C1 segment of cervical spinal cord (tissue), 14 donors: ENCODE measurements at places on chromosomes 16 and 17.

DNA sequence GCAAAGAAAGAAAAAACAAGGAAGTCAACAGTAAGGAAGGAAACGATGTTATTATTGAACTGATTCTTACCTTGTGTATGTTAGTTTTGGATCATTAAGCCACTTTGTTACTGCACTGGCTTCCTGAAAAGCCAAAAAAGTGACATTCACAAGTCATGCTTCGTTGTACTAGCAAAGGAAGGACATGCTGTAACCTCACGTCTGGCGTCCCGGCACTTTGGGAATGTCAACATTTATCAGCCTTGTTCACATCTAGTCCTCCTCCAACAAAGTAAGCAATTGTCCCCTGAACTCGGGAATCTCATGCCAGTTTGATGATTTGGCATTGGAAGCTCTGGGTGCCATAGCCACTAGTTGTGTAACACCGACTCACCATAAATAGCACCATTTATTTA lies 731 bp upstream of the MKS1 start:
- no peak for DNase-seq

DNA sequence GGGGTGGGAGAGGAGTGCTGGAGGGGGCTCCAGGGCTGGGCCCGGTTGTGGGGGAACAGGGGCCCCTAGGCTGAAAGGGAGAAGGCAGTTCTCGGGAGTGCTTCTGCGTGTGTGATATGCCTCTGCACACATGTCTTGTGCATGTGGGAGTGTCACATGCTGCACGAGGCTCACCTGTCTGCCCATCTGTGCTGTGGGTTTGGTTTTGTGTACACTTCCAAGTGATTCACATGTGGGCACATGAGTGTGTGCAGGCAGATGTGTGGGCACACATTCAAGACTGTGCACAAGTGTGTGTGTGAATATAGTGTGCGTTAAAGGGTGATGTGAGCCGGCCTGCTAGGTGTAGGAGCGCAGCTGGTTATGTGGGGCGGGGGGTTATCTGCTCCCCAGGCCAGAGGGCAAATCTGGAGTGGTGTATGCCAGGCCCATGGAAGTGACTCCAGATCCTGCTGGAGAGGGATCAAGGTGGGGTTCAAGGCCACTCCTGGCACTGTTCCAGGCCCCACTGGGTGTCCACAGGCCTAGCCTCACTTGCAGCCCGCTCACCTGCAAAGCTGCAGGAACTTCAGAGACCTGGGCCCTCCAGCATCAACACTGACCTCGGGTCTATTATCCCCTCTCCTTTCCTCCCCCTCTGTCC lies 3.8 kb upstream of the BAHCC1 start:
- no peak for DNase-seq

DNA sequence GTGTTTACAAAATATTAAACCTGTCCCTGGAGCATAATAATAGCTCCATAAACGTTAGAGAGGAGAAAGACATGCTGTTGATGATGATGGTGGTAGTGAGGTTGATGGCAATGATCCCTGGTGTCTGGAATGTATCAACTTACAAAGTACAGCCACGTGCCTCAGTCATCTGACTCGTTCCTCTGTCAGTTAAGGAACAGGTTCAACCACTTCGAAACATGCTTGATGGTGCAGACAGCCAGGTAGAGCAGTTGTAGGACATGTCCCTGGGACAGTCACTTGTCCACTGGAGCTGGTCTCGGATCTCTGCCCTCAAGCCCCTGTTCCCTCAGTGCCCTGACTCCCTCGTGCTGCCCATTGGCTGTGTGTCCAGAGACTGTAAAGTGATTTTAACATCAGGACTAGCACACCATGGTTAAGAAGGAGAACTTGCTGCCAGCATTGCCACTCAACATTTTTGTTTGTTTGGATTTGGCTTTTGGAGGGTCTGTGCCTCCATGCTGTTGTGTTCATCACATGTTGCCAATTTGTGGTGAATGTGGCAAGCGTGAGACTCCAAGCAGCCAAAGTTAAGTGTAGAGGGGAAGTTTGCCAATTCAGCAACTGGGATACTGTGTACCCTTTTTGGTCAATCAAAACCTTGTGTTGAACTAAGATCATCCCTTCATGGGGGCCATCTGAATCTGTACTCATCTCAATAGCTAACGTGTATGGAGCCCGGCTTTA lies 16.3 kb upstream of the SALL1 start:
- no peak for DNase-seq

DNA sequence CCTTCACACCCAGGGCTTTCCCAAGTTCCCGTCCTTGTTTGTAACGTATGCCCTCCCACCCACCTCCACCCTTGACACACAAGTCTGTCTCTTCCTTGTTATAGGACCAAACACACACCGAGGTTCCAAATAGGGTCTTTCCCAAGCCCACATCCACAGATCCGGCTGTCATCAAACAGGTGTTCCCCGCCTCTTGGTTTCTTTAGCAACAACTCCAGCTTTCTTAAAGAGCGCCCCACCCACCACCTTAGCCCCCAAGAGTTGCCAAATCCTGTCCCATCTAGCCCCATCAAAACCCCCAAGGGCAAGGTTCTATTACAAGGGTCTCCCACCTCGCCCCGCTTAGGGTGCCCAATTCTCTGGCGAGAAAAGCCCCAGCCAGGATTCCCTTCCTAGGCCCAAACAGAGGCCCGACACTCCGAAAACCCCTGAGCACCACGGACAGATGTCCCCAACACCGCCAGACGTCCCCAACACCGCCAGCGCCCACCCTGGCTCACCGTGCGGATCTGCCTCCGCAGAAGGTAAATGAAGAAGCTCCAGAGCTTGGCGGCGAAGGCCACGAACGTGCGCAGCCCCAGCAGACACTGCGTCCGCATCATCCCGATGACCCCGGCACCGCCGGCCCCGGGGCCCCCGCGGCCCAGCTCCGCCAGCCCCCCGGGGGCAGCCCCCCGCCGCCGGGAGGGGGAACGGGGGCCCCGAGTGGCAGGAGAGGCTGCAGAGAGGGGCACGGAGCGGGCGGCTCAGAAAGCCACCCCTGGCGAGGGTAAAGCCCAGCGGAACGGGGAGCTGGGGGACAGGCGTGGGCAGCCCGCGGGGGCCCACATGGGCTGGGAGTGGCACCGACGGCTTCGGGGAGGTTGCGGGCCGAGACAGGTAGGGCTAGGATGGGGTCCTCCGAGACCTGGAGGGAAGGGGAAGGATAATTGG lies 573 bp downstream of the CTDNEP1 start:
- no peak for DNase-seq

GRCh38 chr17:48483471-48484131 lies 47.2 kb downstream of the HOXB1 start:
- no peak for DNase-seq

GRCh38 chr17:51059781-51060180 lies 60.9 kb downstream of the SPAG9 start:
- DNase-seq = no peak

DNA sequence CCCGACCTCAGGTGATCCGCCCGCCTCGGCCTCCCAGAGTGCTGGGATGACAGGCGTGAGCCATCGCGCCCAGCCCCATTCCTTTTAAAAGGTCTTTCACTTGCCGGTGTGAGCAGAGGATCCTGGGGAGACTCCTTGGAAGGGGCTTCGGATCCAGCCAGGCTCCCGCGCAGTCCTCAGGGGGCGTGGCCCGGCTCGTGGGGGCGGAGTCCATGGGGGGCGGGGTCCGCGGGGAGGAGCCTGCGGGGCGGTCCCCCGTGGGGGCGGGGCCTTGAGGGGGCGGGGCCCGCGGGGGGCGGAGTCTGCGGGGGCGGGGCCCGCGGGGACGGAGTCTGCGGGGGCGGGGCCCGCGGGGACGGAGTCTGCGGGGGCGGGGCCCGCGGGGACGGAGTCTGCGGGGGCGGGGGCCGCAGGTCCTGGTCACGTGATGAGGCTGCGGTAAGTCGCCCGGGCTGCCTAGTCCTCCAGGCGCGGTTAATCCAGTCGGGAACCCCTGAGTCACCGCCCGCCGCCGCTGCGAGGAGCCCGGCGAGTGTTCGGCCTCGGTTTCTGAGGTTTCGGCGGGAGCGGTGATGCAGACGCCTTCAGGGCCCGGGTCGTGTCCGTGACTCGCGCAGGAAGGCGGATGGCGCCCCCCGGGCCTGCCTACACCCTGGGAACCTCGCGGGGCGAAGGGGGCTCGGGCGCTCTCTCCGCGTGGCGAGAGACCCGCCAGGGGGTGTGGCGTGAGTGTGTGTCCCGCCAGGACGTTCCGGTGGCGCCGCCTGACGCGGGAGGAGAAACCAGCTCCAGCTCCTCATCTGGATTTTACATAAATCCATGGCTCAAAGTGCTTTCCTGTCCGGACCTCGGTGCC lies 23.6 kb upstream of the ABR start:
- DNase-seq = no peak

- DNase-seq = no peak
Measured at GRCh38 chr16:57266531-57267260, 17.8 kb downstream of the PLLP start.

DNA sequence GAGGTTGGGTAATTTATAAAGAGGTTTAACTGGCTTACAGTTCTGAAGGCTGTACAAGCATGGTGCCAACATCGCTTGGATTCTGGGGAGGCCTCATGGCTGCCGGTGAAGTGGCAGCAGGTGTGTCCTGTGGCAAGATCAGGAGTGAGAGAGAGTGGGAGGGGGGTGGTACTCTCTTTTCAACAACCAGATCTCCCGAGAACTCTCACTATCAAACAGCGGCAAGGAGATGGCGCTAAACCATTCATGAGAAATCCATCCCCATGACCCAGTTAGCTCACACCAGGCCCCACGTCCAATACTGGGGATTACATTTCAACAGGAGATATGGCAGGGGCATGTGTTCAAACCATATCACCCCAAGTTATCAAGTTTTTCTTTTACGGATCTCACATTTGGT lies 44.0 kb upstream of the CBX4 start:
- DNase-seq = no peak

DNA sequence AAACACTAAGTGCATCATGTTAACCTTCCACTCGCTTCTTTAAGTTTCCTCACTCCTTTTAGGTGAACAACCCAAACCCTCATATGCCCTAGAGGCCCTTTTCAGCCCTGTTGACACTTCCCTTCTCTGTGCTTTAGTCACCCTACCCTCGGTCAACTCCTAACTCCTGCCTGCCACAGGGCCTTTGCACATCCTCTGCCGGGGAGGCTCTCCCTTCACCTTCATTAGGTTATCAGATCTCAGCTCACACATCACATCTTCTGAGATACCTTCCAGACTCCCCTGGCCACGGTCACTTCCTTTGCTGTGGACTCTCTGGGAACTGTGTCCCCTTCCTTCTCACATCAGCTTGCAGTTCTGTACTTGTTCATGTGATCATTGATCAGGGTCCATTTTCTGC lies 574.4 kb downstream of the MAF start:
- no peak for DNase-seq

GRCh38 chr17:40316571-40317344 lies 7.8 kb downstream of the RARA start:
- no peak for DNase-seq

- no peak for DNase-seq
Measured at GRCh38 chr17:73155410-73156165, 9.2 kb upstream of the SSTR2 start.
